ENCODE measurements at places on chromosomes 5 and 9. TPM values are rescaled to one million over a fixed set of nuclear protein-coding genes. Genes with fewer than 3 reads are reported as not detected.
A peak's percentile ranks its signal among the peaks of the same experiment; 100 is the strongest.

GRCh38 chr9:102225841-102226441 is 487.5 kb upstream of the GRIN3A start:
- no peaks in the 10 kb centered on the region for H3K4me1 ChIP-seq
- H3K27me3 ChIP-seq: no peaks in the 10 kb centered on the region
- no peak overlapping the region for H3K27ac ChIP-seq
- no peaks in the 10 kb centered on the region for H3K36me3 ChIP-seq
- DNase-seq: no peak

DNA sequence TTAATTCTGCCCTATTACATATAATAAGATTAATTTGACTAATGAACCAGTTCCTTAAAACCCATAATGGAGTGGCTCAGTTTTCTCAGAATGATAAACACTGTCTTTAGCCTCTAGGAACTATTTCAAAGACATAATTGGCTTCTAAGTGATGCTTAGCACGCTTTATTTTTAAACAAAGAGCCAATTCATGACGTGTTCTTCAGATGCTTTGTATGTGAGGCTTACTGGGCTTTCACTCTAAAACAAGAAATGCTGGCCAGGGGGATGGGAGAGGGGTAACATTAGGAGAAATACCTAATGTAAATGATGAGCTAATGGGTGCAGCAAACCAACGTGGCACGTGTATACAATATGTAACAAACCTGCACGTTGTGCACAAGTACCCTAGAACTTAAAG is 7.6 kb upstream of the SFXN1 start:
- peaks cover 24% of the 10 kb centered on the region for H3K27me3 ChIP-seq
- H3K36me3 ChIP-seq: no peaks in the 10 kb centered on the region
- H3K4me1 ChIP-seq: no peaks in the 10 kb centered on the region

- DNase-seq: no peak
- no peak overlapping the region for H3K27ac ChIP-seq
- no peaks in the 10 kb centered on the region for H3K36me3 ChIP-seq
- H3K4me1 ChIP-seq: peaks cover 14% of the 10 kb centered on the region
- no peaks in the 10 kb centered on the region for H3K27me3 ChIP-seq
These were observed 48.9 kb downstream of the SH3PXD2B start for GRCh38 chr5:172405226-172406107.

GRCh38 chr9:136625101-136626065 is 37.3 kb upstream of the EGFL7 start:
- no peak for DNase-seq
- no peak overlapping the region for H3K4me3 ChIP-seq
- no peaks in the 10 kb centered on the region for H3K27me3 ChIP-seq

DNA sequence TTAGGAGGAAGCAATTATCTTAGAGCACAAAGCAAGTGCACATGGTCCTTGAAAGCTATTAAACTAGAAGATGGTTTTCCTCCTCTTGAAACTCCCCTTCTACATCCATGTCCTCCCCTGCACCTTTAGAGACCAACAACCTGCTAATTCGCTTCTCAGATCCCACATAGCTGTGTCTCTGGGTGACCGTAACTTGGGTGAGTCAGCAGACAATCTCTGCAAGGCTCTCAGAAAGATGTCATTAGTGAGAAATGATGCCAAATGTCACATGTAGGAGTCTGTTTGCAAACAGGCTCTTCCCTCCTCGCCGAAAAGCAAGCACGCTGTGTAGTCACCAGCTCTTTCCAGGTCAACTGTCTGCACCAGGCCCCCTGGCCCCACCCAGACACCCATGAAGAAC is 291.8 kb downstream of the SLIT3 start:
- H3K36me3 ChIP-seq: no peaks in the 10 kb centered on the region
- no peaks in the 10 kb centered on the region for H3K27me3 ChIP-seq
- DNase-seq: no peak
- no peak overlapping the region for H3K27ac ChIP-seq
- no peaks in the 10 kb centered on the region for H3K4me1 ChIP-seq

GRCh38 chr5:159405611-159406031 is 75.3 kb upstream of the IL12B start:
- no peaks in the 10 kb centered on the region for H3K27me3 ChIP-seq
- no peaks in the 10 kb centered on the region for H3K4me1 ChIP-seq
- no peak overlapping the region for H3K27ac ChIP-seq
- H3K4me3 ChIP-seq: no peak overlapping the region
- H3K36me3 ChIP-seq: no peaks in the 10 kb centered on the region

DNA sequence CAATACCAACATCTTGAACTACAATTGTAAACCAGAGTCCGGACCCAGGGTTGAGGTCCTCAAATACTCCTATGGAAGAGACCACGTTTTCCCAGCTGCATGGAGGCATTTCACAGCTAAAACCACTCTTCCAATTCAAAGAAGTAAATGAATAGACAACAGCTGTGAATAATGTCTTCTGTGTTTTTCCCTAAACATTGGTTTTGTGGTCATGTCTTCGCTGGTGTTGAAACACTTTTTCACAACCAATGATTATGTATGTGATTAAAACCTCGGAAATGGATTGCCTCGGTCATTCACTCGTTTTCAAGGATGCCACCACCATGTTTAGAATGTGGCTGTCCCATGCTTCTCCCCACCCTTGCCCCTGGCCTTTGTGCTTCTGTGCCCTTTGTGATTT is 9.4 kb upstream of the TENT4A start:
- H3K4me1 ChIP-seq: peaks cover 4% of the 10 kb centered on the region
- H3K27me3 ChIP-seq: peaks cover 17% of the 10 kb centered on the region
- no peak for DNase-seq
- no peak overlapping the region for H3K27ac ChIP-seq

- H3K36me3 ChIP-seq: no peaks in the 10 kb centered on the region
- H3K4me1 ChIP-seq: no peaks in the 10 kb centered on the region
- no peaks in the 10 kb centered on the region for H3K27me3 ChIP-seq
- no peak overlapping the region for H3K4me3 ChIP-seq
- DNase-seq: no peak
These were observed 668.0 kb upstream of the RIOK2 start for GRCh38 chr5:97851036-97851435.

DNA sequence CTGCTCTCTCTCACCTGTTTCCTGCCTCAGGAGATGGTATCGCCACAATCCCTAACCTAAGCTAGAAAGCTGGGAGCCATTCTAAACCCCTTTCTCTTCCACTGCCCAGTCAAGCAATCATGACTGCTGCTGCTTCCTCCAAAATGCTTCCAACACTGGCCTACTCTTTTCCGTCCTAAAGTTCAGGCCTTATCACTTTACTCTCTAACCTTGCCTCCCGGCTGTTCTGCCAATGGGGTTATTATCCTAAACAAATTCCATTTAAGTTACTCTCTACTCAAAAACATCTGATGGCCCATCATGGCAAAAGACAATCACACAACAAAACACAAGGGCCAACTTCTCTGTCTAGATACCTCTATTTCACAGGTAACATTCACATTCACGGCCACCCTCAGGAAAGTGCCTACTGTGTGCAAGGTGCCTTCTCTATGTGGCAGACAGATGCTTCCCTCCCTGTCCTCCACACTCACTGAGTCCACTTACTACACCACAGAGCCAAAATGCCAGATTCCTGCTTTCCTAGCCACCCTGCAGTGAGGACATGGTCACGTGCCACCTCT is 168.0 kb downstream of the CDK5RAP2 start:
- DNase-seq: no peak
- H3K27ac ChIP-seq: peak overlapping the region; percentile 44
- H3K4me3 ChIP-seq: no peak overlapping the region
- no peaks in the 10 kb centered on the region for H3K4me1 ChIP-seq

DNA sequence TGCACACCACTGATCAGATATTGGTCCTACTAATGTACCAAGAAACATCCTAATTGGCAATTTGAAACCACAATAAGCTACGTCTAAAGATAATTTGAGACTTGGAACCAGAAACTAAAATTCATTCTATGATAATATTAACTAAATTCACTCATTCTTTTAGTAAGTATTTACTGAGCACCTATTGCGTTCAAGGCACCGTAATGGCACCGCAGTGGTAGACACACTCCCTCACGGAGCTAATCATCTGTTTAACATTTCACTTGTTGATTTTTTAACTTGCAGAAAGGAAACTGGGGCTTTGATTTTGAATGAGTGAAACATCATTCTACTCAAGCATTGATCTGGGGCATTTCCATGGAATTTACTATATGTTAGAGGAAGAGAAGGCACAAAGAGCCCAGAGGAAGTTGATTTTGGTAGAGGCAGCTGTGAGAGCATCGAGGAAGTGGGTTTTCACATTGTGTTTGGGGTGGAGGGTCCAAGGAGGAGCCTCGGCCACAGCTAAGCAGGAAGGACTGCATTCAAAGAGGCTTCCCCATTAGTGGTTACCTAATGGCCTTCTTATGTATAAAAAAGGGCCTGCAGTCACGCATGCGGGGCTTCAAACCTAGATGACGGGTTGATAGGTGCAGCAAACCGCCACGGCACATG is 7.1 kb downstream of the RAPGEF1 start:
- peak overlapping the region; percentile 62 for H3K27ac ChIP-seq
- no peak overlapping the region for H3K4me3 ChIP-seq
- no peaks in the 10 kb centered on the region for H3K27me3 ChIP-seq
- H3K36me3 ChIP-seq: peaks cover 4% of the 10 kb centered on the region

- H3K4me1 ChIP-seq: no peaks in the 10 kb centered on the region
- H3K27me3 ChIP-seq: no peaks in the 10 kb centered on the region
- DNase-seq: no peak
- H3K27ac ChIP-seq: no peak overlapping the region
- H3K36me3 ChIP-seq: no peaks in the 10 kb centered on the region
These were observed 73.3 kb upstream of the PCSK1 start for GRCh38 chr5:96506376-96506775.

DNA sequence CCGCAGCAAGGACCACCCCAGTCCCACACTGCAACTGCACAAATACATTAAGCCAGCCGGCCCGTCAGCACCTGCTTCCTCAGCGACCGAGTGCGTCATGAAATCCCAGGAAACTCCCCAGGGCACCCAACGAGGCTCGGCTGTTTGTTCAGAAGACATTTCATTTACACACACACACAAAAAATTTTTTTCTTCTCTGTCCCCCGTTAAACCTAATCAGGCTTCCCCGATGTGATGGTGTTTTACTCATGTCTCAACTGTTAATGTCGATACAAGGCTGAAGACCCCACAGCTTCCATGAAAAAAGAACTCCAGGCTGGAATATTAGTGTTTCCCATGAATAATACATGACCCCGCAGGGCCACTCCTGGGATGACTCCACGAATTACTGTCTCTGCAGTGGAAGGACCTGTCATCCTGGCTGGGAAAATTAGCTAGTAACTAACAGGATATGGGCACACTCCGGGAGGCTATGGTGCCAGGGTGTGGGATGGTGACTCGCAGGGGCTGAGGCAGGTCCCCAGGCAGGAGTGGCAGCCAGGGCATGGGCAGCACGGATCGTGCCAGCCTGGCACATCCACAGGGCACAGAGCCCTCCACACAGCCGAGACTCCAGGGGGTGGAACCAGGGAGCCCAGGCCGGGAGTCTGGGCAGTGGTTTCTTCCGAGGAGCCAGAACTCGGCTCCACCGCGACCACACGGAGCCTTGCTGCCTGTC is 102.4 kb downstream of the VAV2 start:
- H3K36me3 ChIP-seq: no peaks in the 10 kb centered on the region
- no peaks in the 10 kb centered on the region for H3K4me1 ChIP-seq
- DNase-seq: no peak
- no peak overlapping the region for H3K4me3 ChIP-seq

- no peaks in the 10 kb centered on the region for H3K4me1 ChIP-seq
- H3K36me3 ChIP-seq: no peaks in the 10 kb centered on the region
- peaks cover 3% of the 10 kb centered on the region for H3K27me3 ChIP-seq
- H3K4me3 ChIP-seq: no peak overlapping the region
- no peak for DNase-seq
- H3K27ac ChIP-seq: no peak overlapping the region
These were observed 120.5 kb downstream of the GADD45G start for GRCh38 chr9:89725271-89725670.

- no peaks in the 10 kb centered on the region for H3K27me3 ChIP-seq
- DNase-seq: no peak
- no peaks in the 10 kb centered on the region for H3K4me1 ChIP-seq
- no peaks in the 10 kb centered on the region for H3K36me3 ChIP-seq
These were observed 224.1 kb downstream of the CACNA1B start for GRCh38 chr9:138101444-138102234.

DNA sequence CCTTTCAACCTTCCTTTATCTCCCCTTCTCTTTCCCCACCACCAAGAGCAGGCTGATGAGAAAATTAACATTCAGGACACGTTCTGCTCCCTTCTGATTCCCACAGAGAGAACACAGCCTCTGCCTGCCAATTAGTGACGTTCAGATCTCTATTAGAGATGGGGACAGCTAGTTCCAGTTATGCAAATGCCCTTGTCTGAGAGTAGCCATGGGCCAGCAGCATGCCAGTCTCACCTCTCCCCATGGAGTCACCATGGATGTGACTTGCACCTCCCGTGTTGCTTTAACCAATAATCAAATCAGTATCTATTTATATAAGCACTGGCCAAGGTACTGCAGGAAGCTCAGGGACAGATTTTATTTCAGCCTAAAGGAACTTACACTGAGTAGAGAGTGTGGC is 61.3 kb downstream of the KCNIP1 start:
- H3K27me3 ChIP-seq: peaks cover 7% of the 10 kb centered on the region
- no peak for DNase-seq
- H3K4me3 ChIP-seq: no peak overlapping the region

DNA sequence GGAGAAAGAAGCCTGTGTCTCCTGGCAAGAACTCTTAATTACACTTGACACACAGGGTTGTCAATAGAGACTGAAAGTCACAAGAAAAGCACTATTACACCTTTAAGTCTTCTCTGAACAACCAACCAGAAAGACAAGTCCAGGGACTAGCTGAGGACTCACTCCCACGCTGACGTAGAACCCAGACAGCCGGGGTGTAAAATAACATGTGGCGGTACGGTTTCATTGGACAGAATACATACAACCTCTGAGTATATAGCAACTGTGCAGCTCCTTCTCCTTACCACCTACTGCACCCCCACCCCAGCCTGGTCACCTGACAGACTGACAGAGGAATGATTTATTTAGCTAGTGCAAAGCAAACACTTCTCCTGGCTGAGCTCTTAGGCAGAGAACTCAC is 103.4 kb upstream of the RASEF start:
- no peaks in the 10 kb centered on the region for H3K27me3 ChIP-seq
- H3K36me3 ChIP-seq: no peaks in the 10 kb centered on the region
- no peak overlapping the region for H3K4me3 ChIP-seq

- H3K36me3 ChIP-seq: no peaks in the 10 kb centered on the region
- no peaks in the 10 kb centered on the region for H3K27me3 ChIP-seq
- DNase-seq: no peak
- no peaks in the 10 kb centered on the region for H3K4me1 ChIP-seq
- H3K4me3 ChIP-seq: no peak overlapping the region
These were observed 389.6 kb downstream of the SEMA5A start for GRCh38 chr5:9156282-9156681.

- H3K4me1 ChIP-seq: no peaks in the 10 kb centered on the region
- H3K4me3 ChIP-seq: no peak overlapping the region
- no peaks in the 10 kb centered on the region for H3K36me3 ChIP-seq
- H3K27ac ChIP-seq: no peak overlapping the region
- no peaks in the 10 kb centered on the region for H3K27me3 ChIP-seq
- DNase-seq: no peak
These were observed 34.9 kb downstream of the LURAP1L start for GRCh38 chr9:12809720-12810119.

GRCh38 chr5:74576941-74577456 is 63.5 kb downstream of the ENC1 start:
- no peaks in the 10 kb centered on the region for H3K4me1 ChIP-seq
- no peaks in the 10 kb centered on the region for H3K27me3 ChIP-seq

The FAT2 gene
- total RNA-seq: 5.1 TPM

The PCDHGB2 gene
- total RNA-seq: 0.28 TPM

The GTF3C4 gene
- 9.2 TPM for total RNA-seq

The GABRB2 gene
- total RNA-seq: 0.85 TPM

The ETF1 gene
- total RNA-seq: 56.8 TPM

The IL17B gene
- total RNA-seq: 0.24 TPM

The GRAMD2B gene
- 14.8 TPM for total RNA-seq

The PHF24 gene
- 0.28 TPM for total RNA-seq

The CCDC183 gene
- total RNA-seq: 3.2 TPM

The ADGRV1 gene
- 2.2 TPM for total RNA-seq

The HBEGF gene
- total RNA-seq: 1.7 TPM

The SLC6A7 gene
- total RNA-seq: under 0.01 TPM

The BASP1 gene
- total RNA-seq: 24.3 TPM
